ENCODE measurements at places on chromosomes 7 and 10.

- DNase-seq = no peak
These were observed 54.1 kb downstream of the NRAP start for GRCh38 chr10:113609704-113610108.

- DNase-seq = no peak
These were observed 8.1 kb downstream of the FAM131B start for GRCh38 chr7:143354376-143354775.

DNA sequence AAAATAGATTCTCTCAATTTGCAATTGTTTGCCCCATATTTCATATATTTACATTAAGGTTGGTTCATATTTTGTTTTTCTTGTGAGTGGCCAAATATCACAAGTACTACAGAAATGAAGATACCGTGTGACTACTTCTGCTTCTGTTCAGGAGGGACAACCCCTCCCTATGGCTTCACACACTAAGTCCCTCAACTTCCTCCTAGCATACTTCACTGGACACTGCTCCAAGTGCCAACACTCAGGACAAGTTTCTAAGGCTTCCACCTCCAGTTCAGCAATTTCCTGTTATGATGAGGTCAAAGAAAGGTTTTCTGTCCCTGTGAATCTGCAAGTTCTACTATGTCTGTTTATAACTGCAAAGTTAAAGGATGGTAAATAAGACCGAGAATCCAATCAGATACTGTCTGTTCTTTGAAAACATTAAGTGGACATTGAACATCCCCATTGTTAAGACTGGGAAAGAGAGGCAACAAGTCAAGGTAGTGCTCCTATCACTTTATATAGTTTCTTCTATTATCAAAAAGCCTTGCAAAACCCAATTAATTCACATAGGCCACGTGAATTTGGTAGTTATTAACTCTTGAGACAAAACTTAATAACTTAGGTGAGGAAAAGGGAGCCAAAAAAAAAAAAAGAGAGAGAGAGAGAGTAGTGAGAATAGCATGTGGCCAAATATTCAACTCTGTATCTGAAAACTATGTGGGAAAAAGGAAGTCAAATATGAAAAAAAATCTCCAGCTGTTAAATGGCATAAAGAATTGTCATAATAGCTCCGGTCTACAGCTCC is 81.3 kb upstream of the DKK1 start:
- no peak for DNase-seq

DNA sequence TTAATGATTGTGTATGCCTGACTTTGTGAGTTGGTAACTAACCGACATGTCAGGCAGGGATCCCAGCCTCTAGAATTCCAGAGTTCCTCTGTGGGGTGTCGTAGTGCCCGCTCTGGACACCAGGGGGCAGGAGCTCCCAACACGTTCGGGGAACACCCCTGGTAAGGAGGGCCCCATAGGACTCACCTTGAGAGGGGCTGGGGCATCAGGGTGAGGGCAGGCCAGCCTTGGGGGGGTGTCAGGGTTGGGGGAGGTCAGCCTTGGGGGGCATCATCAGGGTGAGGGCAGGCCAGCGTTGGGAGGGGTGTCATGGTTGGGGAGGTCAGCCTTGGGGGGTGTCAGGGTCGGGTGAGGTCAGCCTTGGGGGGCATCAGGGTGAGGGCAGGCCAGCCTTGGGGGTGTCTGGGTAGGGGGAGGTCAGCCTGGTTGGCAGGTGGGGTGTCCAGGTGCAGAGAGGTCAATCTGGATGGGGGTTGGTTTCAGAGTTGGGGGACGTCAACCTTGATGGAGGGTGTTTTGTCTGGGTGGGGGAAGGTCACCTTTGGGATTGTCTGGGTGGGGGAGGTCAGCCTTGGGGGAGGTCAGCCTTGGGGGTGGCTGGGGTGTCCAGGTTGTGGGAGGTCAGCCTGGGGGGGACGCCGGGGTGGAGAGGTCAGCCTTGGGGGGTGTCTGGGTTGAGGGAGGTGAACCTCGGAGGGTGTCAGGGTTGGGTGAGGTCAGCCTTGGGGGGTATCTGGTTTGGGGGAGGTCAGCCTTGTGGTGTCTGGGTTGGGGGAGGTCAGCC is 45.6 kb upstream of the SUN1 start:
- peak; percentile 60 for DNase-seq

DNA sequence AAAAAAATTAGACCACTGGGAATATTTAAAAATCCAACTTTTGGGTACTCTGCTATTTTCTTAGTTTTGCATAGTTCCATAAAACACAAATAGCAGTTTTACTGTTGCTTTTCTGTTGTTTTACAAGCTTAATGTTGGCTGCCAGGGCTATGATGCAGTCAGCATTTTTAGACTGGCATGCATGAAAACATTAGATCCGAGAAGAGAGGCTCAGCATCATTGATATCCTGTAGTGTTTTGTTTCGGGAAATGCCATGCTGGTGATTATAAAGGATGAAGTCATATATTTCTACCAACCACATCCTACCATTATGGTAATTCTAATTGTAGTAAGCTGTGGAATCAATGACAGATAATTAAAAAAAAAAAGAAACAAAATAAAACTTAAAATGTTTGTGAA is 104.6 kb downstream of the MBL2 start:
- DNase-seq = no peak

DNA sequence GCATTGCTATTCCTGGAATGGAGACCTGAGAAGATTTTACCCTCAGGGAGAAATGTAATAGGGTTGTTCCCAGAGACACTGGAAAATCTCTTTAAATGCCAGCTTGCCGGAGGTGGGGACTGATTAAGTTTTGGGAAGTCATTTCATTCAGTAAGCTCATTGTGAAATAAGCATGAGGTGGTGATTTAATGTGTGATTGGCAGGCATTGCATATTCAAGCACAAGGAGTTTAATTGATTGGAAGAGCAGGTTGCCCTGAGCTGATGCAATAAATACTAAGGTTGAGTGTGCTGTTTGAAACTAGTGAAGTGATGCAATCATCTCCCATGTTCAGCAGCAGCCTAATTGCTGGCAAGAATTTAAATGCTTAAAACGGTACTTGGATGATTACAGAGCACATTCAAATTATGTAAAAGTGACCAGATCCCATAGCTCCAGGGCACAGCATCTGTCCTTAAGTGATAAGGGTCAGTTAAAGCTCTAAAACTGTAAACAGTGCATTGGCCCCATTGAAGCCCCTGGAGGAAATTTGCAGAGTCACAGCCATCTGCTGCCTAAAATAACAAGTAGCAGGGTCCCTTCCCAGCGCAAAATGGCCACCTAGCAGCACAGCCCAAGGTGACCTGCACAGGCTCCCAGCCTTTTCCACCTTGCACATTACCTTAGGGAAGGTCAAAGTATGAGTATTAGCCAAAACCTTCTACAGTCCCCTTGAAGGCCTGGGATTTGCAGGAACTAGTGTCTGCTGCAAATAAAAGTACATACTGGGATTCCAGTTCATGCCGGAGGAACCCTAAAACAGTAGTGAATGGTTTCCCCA is 92.1 kb downstream of the CCDC71L start:
- no peak for DNase-seq

GRCh38 chr10:31754803-31755624 is 173.6 kb downstream of the ARHGAP12 start:
- DNase-seq = no peak

DNA sequence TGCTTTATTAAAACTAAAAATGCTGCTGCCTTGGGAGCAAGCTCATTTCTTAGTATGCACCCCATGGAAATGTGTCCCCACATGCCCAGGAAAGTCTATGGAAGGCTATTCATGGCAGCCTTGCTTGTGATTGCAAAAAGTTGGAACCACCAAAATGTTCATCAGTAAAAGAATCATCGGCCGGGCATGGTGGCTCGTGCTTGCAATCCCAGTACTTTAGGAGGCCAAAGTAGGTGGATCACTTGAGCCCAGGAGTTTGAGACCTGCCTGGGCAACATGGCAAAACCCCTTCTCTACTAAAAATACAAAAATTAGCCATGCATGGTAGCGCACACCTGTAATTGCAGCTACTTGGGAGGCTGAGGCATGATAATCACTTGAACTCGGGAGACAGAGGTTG is 79.8 kb downstream of the ARHGAP22 start:
- DNase-seq = no peak

DNA sequence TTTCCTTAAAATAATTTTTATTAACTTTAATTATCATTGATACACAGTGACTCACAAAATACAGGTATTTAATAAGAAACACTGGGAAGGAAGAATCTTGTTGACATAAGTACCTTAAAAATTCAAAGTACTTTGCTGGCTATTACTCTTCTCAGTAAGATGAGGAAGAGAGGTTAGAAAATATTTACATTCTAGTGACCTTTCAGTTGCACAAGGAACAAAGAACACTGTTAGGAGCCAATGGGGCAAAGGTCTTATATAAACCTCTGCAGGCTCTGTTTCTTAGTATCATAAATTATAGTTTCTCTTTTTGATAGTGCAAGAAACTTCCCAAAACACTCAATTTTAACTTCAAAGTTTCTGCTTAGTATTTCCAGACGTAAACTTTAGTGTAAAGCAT is 4.8 kb upstream of the TAX1BP1 start:
- DNase-seq = no peak

- no peak for DNase-seq
These were observed 520 bp downstream of the ELAPOR2 start for GRCh38 chr7:87058744-87059524.

GRCh38 chr10:127036987-127037386 is 131.8 kb downstream of the DOCK1 start:
- no peak for DNase-seq

DNA sequence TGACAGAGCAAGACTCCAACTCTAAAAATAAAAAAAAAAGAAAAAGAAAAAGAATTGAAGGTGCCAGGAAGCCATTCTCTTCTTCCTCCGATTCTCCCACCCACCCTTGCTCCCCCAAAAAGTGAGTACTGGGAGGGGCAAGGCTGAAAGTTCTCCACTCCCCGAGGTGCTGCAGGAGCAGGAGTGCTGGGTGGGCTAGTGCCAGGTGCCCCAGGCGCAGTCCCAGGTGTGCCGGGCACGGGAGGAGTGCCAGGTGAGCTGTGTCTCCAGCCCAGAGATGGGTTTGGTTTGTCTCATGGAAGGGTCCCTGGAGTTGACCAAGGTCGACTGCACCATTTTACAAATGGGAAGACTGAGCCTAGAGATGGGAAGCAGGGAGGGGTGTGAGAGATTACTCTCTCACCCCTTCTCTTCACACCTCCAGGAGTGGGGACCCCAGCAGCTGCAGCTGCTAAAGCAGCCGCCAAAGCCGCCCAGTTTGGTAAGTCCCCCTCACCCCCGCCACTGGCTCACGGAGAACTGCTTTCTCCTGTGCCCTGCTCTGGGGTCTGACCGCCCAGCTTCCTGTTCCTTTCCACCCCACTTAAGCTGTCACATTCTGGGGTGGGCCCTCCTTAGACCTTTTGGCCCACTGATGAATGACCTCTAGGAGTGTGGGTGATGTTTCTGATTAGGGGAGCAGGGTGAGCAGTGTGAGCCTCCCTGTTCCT is 26.2 kb upstream of the LIMK1 start:
- DNase-seq = no peak

DNA sequence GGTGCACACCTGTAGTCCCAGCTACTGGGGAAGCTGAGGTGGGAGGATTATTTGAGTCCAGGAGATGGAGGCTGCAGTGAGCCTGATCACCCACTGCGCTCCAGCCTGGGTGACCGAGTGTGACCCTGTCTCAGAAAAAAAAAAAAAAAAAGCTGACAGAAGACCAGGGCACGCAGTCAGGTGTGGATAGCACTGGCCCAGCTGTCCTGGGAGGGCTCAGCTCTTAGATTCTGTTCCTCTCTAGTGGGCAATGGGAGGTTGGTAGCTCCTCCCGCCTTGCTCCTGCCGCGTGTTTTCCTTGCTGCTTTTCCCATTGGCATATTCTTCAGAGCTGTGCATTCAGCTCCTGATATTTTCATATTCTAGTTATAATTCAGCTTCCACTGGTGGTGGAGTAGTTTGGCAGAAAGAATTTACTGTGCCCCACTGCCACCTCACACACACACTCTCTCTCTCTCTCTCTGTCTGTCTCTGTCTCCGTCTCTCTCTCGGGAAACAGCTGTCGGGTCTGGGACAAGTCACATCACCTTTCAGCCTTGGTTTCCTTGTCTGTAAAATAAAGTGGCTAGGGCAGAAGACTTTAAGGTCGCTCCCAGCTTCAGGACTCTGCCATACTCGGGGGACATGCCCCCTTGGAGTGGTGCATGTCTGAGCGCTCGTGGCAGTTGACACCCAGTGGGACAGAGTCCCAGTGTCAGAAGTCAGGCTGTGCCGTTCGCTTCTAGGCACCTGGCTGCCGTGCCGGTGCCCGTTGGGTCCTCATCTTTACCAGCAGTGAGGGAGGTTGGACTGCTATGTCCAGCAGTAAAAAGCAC is 25.9 kb upstream of the ANKRD2 start:
- DNase-seq = no peak

DNA sequence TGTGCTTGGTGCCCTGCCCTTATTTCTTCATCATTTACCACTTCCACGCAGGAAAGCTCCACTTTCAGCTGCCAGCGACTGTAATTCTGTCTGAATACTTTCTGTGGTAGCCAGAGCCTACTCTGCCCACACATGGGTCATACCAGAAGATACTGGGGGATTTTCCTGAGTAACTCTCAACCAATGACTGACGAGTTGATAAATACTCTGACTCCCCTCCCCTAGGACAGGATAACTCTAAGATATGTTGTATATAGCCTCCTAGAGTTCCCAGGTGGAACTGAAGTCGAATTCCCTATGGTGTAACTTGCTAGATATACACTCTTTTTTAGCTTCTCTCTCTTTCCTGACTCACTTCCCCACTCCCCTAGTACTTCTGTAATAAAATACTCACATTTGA is 29.8 kb downstream of the SEM1 start:
- DNase-seq = no peak

DNA sequence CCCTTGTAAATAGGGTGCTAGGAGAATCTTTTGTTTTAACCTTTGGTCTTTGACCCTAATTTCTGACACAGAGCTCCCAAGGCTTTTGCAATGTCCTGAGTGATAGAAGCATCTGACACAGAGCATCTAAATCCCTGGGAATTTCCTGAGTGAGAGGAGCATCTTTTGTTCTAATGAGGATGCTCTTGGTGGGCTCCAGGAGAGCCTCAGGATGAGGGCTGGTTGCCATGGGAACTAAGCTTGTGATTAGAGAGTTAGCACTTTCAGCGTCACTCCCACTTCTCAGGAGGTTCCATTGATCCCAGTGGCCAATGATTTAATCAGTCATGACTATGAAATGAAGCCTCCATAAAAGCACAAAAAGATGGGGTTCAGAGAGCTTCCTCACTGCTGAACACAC is 264.8 kb downstream of the KIF20B start:
- DNase-seq = no peak

- DNase-seq = no peak
These were observed 44.8 kb downstream of the CHST15 start for GRCh38 chr10:124048371-124049290.

GRCh38 chr7:80847895-80848294 is 71.0 kb downstream of the SEMA3C start:
- no peak for DNase-seq

- DNase-seq = no peak
These were observed 89.6 kb downstream of the VTI1A start for GRCh38 chr10:112536663-112537062.
